ENCODE measurements at places on chromosomes 1 and 21. TPM values are rescaled to one million over a fixed set of nuclear protein-coding genes. Genes with fewer than 3 reads are reported as not detected.

Gene GJB5
- total RNA-seq, result 109 TPM

Gene RGS13
- not detected for total RNA-seq

Gene FGR
- not detected for total RNA-seq

Gene TIMM17A
- 40.6 TPM for total RNA-seq
